ENCODE measurements at places on chromosomes 2 and 18.

DNA sequence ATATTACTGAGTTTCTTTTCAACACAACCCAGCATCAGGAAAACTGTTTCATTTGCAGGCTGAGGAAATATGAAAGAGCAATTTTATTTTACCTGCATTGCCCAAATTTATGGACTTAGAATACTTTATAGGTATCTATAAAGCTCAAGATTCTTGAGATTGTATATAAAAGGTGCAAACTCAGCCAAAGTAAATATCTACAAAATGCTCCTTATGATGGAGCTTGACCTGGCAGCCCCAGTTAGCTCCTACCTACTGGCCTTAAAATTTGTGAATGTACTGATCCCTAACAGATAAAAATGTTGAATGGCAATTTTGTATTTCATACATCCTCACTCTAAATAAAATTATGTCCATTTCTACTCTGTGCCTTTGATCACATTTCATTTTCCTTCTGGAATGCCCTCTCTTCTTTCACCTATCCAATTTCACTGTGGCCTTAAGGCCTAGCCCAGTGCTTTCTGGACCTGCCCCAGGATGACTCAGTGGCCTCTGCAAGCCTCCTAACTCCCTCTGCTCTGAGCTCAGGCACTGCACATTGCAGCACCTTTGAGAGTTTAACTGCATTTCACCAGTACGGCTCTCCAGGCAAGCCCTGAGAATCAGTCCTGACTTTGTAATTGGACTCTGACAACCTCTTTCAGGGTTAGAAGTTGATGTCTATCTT, 125.9 kb downstream of the ANTXR1 start:
- no peak for DNase-seq

GRCh38 chr18:35050028-35050546, 8.9 kb downstream of the MAPRE2 start:
- DNase-seq = no peak

DNA sequence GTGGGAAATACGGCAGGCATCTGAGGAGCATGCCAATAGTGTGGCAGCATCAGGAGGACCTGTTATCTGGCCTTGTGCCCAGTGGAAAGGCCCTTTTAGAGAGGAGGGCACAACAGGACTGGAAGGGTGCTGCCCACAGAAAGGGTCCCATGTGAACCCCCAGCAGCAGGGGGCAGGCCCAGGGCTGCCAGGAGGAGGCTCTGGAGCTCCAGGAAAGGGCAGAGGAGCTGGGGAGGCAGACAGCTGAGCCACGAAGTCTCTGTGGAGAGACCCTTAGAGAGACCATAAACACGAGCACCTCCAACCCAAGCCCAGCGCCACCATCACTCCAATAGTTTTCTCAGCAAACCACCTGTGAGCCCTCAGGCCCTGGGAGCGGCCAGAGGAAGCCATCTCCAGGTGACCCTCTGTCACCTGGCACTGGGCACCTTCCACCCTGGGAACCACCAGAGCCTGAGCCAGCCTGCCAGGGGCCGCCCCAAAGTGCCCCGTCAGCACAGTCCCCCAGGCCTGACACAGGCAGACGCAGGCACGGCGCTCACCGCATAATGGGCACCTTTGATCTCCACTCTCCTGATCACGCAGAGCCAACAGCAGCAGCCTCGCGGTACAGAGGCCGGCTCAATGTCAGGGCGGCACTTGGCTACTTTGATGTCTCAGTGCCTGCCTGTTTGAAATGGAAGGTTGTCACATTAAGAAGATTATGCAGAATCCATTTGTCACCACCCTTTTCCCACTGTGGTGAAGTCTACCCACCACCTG, 162.5 kb upstream of the RAB6C start:
- DNase-seq = no peak

DNA sequence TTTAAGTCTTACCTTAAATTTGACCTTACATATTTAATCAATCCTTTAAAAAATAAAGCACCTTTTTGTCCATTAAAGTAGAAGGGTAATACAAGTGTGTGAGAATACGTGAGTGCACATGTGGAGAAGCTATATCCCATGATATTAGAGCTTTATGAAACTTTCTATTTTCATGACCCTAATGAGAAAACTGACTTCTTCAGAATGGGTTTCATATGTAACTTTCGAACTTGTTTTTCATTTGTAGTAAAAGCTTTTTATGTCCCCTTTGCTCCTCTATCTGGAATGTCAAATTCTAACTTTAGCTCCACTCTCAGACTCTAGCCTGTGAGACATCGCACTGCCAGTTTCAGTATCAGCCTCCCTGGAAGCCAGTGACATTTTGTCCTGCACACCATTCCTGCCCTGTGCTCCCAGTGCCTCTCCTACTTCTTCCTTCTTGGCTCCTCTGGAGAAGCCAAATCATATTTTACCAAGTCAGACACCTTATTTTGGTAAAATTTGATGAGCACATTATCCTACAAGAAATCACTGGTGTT, 42.0 kb downstream of the MAPRE2 start:
- DNase-seq = no peak

- DNase-seq = no peak
These were observed 97.2 kb downstream of the TMEM18 start for GRCh38 chr2:579961-580360.

DNA sequence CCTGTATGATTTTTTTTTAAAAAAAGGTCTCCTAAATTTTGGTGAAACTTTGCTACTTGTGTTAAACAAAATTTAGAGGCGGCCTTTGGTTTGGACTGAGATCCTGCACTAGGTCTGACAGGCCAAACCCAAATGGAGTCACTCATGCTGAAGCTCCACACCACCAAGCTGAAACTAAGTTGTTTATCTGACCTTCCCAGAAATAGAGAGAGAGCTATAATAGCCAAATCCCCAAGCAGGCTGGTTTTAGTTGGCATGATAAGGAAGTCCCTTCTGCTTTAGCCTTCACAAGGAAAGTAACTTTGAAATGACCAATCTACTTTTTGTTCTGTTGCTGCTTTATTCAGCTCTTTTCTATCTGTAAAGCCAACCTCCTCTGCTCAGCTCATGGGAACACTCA, 17.1 kb upstream of the THUMPD2 start:
- DNase-seq = no peak

DNA sequence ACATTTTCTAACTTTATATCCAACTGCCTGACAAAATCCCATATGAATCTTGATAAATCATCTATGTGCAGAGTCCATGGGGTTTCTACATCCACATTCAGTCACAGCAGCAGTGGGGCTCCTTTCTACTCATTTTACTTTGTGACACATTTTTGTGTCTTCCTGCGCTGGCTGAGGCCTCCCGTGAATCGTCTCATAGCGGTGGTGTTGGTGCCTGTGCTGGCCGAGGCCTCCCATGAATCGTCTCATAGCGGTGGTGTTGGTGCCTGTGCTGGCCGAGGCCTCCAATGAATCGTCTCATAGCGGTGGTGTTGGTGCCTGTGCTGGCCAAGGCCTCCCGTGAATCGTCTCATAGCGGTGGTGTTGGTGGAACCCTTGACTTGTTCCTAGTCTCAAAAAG, 17.0 kb downstream of the SNED1 start:
- DNase-seq = no peak

- DNase-seq = no peak
These were observed 433.1 kb upstream of the MAP2 start for GRCh38 chr2:208990716-208991115.

GRCh38 chr2:235843591-235844395, 324.4 kb downstream of the GBX2 start:
- no peak for DNase-seq

DNA sequence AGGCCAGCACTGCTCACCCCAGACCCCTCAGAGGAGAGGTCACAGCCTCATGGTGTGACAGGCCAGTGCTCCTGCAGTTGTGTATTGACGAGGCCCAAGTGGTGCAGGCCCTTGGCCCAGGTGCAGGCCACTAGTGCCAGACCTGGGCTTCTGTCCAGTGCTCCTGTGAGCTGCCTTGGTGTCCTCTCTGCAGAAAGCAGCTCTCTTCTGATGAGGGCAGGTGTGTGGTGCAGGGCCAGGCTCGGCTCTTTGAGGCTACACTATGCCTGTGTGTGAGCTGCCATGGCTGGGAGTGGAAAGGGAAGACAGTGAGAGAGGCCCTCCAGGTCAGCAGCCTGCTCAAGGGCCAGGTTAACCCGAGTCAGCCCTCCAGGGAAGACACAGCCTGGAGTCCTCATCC, 17.1 kb downstream of the EHD3 start:
- no peak for DNase-seq

GRCh38 chr2:56456791-56457190, 273.0 kb downstream of the CCDC85A start:
- no peak for DNase-seq

- DNase-seq = no peak
These were observed 198.7 kb downstream of the MCFD2 start for GRCh38 chr2:46716927-46717326.

DNA sequence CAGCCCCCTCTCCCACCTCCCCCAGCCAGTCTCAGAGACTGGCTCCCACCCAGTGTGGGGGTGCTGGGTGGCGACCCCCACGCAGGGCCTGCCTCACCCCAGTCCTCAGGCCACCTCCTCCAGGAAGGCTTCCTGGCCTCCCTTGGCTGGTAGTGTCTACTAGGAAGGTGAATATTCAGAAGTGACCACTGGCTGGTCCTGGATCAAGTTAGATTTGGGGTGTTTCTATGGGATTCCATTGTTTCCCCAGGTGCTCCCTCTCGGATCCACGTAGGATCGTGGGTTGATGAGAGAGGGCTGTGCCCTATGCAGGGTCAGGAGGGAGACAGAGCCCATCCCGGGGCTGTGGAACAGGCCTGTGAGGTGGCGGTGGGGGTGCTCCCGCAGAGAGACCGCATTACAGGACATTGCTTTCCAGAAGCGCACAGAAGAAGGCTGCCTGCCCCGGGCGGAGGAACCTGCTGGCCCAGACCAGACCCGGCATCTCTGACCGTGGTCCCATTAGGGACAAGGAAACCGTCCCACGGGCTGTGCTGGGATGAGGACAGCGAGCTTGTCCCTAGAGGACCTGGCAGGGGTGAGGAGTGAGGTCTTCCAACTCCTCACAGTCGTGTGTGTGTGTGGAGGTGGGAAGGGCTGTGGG, 3.3 kb downstream of the PDCD1 start:
- no peak for DNase-seq
